ENCODE measurements at places on chromosomes 5 and 9.

DNA sequence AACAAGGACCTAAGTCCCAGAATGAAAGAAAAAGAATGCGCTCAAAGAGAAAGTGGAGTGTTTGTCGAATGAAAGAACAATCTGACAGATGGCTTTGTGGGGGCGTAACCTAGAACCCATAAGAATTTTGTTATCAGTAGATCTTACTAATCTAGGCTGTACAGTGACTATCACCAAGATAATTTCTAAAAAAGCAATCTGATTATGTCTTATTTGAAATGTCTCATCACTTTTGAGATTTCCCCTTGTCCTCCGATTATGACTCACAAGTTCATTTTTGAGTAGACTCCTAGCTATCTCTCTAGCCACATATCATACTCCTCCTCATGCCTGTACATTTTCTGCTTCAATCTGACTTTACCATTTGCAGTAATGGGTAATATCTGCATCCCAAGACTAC, 135.6 kb upstream of the SMARCA2 start:
- DNase-seq = no peak

GRCh38 chr5:148186248-148187003, 16.4 kb upstream of the SPINK6 start:
- DNase-seq = no peak

GRCh38 chr9:4243113-4243512, 56.8 kb downstream of the GLIS3 start:
- DNase-seq = no peak

GRCh38 chr5:20536813-20537212, 548.8 kb upstream of the CDH18 start:
- DNase-seq = no peak

GRCh38 chr5:158921441-158922262, 178.1 kb downstream of the EBF1 start:
- no peak for DNase-seq

DNA sequence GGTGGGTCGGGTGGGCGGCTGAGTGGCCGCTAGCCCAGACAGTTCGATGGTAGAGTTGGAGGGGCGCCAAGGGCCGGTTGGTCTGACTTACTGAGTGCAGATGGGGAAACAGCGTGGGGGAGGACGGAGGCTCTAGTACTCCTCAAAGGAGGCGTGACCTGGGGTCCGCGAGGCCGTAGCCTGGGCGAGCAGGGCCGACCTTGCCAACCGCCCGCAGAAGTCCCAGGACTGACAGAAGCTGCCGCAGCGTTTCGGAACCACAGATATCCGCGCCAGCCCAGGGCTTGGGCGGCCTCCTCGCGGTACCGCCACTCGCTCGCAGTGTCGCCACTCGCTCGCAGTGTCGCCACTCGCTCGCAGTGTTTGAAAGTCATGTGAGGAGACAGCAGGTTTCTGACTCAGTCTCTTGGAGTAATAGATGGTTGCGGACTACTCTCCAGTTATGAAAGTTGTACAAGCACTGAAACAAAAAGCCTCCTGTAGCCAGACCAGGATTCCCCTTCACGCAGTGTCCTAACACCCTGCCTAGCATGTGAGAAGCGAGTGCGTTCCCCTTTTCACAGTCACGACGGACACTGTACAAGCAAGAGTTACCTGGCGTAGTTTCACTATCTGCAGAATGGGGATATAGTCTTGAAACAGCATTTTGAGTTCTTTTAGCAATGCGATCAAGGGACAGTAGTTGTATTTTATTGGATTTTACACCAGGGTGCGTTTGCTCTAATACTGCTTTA, 674 bp downstream of the TMEM38B start:
- peak; percentile 37 for DNase-seq

DNA sequence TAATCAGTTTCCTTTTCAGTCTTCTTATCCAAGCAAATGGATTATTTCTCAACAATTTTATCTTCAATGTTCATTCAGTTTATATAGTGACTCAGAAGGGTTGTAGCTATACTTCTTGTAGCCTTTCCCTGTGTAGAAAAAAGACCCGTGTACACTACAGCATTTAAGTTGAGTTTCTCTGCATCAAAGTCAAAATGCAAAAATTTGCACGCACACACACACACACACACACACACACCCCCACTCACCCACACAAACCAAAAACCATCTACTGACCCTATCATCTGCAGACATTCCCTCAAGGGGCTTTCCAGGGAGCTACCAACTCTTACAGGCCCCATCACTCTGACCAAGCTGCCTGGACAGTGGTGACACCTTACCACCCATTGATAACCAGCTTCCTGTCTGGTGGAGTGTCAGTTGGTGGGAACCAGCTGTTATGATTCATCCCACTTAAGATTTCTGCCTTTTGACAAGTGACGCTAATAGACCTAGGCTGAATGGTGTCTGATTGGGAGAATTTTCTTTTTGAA, 12.2 kb upstream of the ELL2 start:
- DNase-seq = no peak

DNA sequence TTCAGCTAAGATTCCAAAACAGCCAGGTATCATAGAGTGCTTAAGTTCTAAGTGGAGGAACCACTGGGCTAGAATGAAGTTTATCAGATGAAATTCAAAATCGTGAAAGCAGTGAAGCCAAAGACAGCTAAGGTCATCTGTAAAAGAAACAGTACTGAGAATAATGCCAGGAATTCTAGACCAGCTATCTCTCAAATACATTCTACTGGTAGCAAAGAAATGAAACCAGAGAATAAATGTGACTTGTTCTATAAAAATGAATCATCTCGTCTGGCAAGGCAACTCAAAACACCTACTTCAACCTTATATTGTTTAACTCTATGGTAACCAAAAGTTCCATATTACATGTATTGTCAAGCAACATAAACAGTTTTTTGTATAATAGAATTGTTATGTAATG, 51.3 kb upstream of the RGMB start:
- DNase-seq = no peak

- no peak for DNase-seq
Measured at GRCh38 chr5:179343021-179343718, 2.1 kb downstream of the ADAMTS2 start.

DNA sequence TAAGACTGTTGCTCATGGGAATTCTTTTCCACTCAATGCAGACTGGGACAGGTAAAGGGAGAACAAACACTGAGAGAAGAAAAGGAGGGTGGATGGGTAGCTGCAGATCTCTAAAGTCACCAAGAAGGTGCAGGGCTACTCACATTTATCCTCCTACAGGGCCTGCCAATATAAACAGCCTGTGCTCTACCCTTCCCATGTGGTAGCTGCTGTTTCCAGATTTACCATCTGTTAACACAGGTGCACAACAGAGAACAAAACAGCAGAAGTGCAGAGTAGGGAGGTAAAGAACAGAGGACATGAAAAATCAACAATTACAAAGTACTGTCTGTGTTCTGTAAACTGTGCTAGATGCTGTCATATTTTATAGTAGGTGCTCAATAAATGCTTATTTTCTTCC, 26.0 kb downstream of the JAKMIP2 start:
- no peak for DNase-seq

DNA sequence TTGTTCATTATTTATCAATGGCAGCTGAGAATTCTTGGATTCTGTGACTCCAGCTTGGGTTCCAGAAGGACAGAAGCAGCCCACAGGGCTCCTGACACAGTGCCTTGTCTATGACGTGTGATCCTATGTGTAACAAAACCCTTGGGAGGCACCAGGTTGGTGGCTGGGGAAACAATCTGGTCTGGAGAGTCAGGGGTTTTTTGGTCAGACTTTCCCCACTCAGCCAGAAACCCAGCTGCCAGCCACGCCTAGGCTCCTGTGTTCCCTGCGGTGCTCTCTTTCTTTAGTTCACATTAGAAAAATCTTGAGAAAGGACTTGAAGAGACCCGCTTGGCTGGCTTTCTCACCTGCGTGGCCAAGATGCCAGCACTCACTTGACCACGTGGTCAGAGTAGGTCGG, 15.5 kb upstream of the ZBED3 start:
- no peak for DNase-seq

- DNase-seq = no peak
Measured at GRCh38 chr5:180623411-180623834, 26.0 kb downstream of the FLT4 start.

DNA sequence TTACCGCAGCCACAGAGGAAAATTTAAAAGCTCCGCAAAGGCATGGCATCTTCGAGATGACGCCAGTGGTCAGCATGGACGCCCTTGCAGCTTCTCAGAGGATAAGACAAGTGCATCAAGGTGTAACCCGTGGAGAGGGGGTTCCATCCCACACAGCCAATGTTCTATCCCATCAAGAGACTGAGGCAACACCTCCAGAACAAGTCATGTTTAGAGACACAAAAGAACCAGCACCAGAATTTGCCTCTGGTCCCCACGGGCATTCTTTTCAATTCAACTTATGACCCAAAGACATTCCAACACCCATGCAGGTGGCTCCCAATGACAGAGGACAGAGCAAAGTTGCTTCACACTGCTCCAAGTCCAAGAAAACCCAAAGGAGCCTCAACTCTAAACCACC, 20.7 kb downstream of the ROR2 start:
- DNase-seq = no peak

- DNase-seq = peak; percentile 60
Measured at GRCh38 chr5:43065948-43066798, 26.1 kb upstream of the ANXA2R start.

DNA sequence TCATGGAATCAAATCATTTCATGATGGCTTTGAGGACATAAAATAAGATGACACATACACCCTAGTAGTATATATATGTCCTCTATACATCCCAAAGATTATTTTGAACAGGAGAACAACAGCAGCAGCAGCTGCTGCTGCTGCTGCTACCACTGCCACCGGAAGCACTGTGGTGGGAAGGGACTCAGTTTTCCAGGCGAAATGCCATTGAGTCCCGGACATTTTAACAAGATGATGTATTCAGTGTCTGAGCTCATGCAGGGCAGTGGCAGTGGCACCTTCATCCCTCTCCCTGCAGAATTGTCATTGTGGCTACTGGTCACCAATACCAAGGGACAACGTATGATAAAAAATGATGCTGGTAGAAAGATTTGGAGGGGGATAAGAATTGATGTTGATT, 151.3 kb downstream of the CHSY3 start:
- DNase-seq = no peak

- DNase-seq = peak; percentile 17
Measured at GRCh38 chr9:110427497-110428104, 89.9 kb upstream of the TXNDC8 start.

- DNase-seq = no peak
Measured at GRCh38 chr5:25481463-25481862, 836.7 kb upstream of the CDH10 start.

DNA sequence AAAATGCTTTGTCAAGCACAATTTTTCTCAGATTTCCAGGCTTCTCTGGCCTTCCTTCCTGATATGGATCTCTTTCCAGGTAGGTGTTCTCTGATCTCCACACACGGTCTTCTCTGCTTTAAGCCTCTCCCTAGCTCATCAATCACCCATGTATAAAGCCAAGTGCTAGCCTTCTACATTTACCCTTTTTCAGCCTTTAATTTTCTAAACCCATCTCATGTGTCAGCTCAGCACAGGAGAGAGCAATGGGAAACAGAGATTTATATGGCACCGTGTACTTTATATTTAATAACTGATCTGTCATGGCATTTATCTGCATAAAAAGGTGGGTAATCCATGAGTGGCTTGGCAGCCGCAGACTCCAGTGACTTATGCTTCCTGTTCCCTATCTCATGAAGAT, 495.0 kb downstream of the RASEF start:
- no peak for DNase-seq

GRCh38 chr9:84478996-84479395, 138.4 kb upstream of the SLC28A3 start:
- DNase-seq = no peak

- DNase-seq = no peak
Measured at GRCh38 chr5:120644516-120644915, 180.4 kb downstream of the PRR16 start.

GRCh38 chr5:137470111-137470920, 28.8 kb downstream of the SPOCK1 start:
- no peak for DNase-seq

- no peak for DNase-seq
Measured at GRCh38 chr5:143674469-143674786, 137.5 kb upstream of the HMHB1 start.

- no peak for DNase-seq
Measured at GRCh38 chr9:133995012-133995896, 3.1 kb upstream of the VAV2 start.

GRCh38 chr9:101706261-101706798, 32.1 kb downstream of the GRIN3A start:
- no peak for DNase-seq

DNA sequence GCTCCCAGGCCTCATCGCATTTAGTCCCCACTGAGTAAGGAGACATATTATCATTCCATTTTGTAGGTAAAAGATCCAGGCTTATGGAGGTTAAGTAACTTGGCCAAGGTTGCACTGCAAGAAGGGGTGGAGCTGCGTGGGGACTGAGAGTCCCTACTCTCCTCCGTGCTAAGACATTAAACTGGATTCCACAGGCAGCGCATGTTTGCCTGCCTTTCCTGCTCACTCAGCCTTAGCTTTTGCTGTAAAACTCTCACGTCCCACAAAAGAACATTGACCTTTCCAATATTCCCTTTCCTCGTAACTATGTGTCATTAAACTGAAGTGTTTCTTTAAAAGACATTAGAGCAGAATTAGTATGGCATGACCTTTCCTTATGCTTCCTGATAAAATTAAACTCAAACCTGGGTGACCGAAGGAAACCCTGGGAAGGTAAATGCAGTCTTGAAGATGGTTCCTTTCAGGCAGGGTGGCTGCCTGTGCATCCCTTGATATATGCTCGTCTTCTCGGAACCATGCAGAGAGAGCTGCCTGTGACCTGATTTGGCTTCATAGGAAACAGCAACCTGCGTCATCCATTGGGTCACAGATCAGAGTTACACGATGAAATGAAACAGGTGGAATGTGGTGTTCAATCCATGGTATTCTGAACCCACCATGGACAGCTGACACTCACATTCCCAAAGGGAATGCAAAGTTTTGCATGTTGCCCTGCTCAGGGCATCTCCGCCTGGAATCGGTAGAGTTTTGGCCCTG, 85.9 kb downstream of the TMEM252 start:
- no peak for DNase-seq

GRCh38 chr5:159316519-159317383, 13.5 kb downstream of the IL12B start:
- DNase-seq = no peak

GRCh38 chr9:71183251-71183650, 61.8 kb upstream of the TRPM3 start:
- DNase-seq = no peak

GRCh38 chr5:34041247-34041972, 1.6 kb downstream of the C1QTNF3 start:
- no peak for DNase-seq

DNA sequence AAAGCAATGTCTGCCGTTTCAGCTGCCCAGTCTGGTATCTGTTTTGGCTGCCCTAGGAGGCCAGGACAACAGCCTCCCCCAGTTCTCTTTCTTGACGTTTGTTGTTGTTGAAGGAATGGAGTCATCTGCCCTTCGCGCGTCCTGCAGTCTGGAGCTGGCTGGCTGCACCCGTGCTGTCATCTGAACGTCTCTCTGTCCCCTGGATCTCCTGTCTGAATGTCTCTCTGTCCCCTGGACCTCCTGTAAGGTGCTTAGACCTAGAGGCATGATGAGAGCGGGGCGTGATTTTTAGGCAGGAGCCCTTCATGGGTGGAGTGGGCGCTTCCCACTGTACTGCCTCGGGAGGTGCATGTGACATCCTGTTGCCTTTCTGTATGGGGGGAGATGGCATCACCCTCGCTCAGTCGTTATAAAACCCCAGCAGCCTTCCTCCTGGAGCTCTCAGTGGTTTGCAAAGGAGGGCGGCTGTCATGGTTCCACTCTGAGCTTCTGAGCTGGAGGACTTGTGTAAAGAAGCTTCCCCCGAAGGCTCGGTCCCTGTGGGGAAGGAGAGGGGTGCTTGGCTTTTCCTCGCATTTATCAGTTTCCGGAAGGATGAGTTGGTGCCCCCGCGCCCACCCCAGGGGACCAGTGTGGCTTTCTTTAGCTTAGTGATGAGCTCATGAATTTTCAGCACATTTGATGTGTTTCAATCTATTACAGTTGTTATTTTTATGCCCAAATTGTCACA, 49.8 kb upstream of the OLFM1 start:
- DNase-seq = no peak

All from stimulated activated CD4-positive, alpha-beta T cell treated with anti-CD3 and anti-CD28 coated beads, Interleukin-12 subunit alpha, Interleukin-12 subunit beta, amount 100 ng/mL, for 48 hours (primary cell).